ENCODE measurements at places on chromosomes 16 and 17.

DNA sequence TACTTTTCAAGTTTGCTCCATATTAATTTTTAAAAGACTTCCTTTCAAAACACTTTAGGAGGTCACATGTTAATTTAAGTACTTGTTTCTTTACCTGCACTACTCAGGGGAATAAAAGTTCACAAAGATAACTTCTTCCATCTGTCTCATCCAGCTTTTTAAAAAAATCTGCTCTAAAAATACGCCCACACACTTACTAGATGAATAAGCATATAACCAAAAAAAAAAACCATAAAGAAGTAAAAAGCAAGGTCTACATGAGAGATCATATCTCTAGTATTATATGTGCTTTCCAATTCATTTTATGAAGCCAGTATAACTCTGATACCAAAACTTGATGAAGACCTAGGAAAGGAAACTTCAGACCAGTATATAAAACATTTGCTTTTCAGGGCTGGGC, 17.2 kb downstream of the SKAP1 start:
- DNase-seq: no peak

GRCh38 chr17:39679521-39680192, 8.2 kb downstream of the PGAP3 start:
- no peak for DNase-seq

DNA sequence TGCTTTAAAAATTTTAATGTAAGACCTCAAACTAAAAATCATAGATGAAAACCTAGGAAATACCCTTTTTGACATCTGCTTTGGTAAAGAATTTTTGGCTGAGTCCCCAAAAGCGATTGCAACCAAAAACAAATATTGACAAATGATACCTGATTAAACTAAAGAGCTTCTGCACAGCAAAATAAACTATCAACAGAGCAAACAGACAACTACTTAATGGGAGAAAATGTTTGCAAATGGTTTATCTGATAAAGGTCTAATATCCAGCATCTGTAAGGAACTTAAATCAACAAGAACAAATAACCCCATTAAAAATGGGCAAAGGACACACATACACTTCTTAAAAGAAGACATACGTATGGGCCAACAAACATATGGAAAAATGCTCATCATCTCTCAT, 242.5 kb downstream of the BCAS3 start:
- DNase-seq: no peak

DNA sequence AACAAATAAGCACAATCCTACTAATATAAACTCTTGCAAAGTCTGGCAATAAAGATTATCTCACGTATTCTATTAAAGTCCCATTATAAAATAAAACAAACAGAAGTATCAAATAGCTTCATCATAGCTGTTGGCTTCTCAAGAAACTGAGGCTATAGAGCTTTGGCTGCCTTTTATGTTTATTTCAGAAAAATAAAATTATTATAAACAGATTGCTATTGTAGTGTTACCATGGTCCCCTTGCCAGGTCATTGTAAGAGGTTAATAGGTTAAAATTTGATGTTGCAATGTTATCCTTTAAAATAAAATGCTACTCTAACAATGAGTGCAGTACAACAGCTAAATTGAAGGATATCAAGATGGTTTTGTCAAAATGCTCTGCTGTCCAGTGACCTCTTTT, 828.8 kb upstream of the SOX9 start:
- DNase-seq: no peak

GRCh38 chr16:13961099-13961811, 41.3 kb downstream of the ERCC4 start:
- DNase-seq: no peak

GRCh38 chr16:52725043-52725442, 178.1 kb upstream of the TOX3 start:
- DNase-seq: no peak

DNA sequence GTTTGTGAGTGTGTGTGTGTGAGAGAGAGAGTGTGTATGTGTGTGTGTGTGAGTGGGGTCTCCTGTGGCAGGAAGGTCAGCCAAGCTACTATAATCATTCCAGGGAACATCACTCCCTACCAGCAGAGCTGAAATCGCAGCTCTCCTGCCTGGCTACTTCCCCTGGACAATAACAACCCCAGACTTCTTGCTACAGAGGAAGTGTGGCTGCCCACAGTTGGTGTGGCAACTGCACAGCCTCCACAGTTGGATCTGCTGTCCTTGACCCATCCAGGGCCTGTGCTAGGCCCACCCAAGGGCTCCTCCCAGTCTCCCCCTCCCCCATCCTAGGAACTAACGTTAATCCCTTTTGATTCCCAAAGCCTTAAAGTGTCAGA, 1.5 kb downstream of the SLC13A5 start:
- DNase-seq: no peak

DNA sequence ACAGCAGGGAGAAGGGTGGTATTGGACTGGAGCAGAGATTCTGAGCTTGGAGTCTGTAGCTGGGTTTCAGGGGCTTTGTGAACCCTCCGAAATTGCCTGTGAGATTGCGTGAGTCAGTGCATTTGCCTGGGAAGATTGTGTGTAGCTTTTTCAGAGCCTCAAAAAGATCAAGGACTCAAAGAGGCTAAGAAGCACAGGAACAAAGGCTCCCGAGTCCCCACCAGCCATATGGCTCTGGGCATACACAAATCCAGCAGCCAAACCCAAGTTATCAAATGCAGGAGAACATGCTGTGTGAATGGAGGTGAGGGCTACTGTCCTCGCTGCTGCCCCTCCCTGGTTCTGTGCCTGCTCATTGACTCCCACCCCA, 3.0 kb downstream of the LRRC75A start:
- DNase-seq: no peak

GRCh38 chr17:1860978-1861377, 31.2 kb downstream of the RPA1 start:
- DNase-seq: no peak

GRCh38 chr17:77613218-77613617, 345.3 kb upstream of the TNRC6C start:
- DNase-seq: no peak

DNA sequence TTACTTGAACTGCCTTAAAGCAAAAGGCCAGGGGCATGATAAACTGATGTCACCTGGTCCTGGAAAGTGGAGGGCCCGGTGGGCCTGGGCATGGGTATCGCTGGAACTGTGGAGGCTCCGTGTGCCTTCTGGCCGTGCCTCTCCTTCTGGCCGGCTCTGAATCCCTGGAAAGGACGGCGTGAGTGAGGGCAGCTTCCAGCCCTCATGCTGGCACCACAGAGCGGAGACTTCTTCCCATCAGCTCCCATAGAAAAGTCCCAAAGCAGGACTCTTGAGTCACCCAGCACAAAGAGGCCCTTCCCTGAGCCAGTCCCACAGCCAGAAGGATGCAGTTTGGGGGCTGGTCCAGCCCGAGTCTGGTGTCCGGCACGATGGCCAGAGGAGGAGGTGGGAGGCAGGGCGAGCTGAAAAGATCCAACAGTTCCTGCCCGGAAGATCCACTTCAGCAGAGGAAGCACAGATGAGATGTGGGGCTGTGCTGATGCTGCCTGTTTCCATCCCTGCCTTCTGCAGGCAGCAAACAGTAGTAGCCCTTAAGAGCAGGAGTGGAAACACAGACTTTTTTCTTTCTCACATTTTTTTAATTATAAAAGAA, 7.8 kb downstream of the GAA start:
- no peak for DNase-seq

DNA sequence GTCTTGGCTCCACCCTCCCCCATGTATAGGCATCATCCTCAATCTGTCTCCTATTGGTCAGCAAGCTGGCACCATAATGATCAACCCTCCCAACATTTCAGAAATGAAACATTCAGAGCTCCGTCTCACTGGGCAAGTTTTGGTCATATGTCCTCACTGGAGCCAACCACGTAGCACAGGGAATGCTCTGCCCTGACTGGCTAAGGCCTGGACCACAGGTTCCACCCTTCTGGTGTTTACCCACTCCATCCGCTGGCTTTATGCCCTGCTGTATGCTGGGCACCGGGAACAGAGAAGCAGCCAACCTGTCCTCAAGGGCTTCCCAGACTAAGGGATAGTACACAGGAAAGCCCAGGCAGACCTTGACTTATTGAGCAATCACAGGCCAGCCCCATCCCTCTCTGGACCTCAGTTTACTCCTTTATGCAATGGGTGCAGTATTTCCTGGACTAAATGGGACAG, 20.5 kb downstream of the MYO15A start:
- peak; percentile 20 for DNase-seq
